ENCODE measurements at places on chromosomes 12 and 14. TPM values are rescaled to one million over a fixed set of nuclear protein-coding genes. Genes with fewer than 3 reads are reported as not detected.

Gene ADAM21
- polyA plus RNA-seq, result 0.16 TPM

Gene RHEBL1
- 1.6 TPM for polyA plus RNA-seq

Gene USP30
- 25.9 TPM for polyA plus RNA-seq

Gene NDUFB1
- 194 TPM for polyA plus RNA-seq

Gene APOLD1
- 9.3 TPM for polyA plus RNA-seq

DNA sequence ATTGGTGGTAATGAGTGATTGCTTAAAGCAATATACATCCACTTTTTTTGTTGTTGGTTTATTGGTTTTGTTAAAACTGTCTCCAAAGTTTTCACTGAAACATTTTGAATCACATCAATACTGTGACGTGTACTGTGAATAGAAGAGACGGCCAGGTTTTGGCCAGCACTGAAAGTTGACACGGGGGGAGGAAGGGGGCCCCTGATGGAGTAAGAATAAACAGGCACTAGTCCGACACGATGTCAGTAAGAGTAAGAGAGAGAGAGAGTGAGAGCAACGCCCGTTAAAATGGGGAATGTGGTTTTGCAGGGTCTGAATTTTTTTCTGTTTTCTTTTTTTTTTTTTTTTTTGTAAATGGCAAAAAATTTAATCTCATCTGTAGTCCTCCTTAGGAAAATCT, 14.7 kb downstream of the PEBP1 start:
- no peak for DNase-seq

DNA sequence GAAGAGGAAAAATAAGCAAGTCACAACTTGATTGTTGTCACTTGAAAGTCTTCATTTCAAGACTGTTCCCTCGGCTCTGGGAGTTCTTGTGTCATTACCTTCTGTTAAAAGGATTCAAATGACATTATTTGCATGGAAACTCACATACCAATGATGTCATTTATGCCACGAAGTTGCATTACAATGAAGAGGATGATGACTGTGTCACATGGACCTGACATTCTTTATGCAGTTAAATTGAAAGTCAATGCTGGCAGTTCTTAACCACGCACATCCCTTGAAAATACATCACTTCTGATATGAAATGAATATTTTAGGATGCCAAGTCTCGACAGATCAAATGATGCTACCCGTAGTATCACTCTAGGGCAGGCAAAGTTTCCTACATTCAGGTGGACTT, 1069.5 kb downstream of the VRK1 start:
- DNase-seq, result no peak

DNA sequence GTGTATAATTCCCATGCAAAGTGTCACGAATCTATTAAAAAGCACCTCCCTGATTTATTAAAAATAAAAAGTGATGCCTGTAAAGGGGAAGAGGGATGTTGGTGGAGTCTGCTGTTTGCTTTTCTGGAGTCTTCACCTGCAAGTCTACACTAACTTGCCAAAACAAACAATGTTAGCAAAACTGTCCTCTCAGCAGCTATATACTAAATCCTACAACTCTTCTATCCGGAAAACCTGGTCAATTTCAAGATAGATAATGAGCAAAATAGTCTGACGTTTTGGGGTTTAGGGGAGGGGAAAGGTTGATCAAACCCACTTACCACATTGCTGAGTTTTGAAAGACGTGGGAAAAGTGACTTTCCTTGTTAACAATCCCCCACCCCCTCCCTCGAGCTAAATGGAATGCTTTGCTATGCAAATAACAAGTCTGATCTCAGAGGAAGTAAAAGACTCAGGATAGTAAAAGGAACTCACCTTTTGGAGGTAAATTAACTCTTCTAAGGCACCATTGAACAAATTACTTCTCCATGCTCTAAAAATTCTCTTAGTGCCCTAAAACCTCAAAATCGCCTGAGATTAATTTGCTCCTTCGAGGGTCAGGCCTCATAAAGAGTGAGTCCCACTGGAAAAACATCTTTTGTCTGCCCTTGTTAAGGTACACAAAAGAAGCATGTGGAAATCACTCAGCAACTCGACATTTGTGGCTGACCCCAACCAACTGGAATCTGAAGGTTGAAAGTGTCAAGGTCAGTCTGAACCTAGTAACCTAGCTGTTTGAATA, 13.5 kb downstream of the BMP4 start:
- DNase-seq, result no peak

- no peak for DNase-seq
Measured at GRCh38 chr14:99578541-99579101, 25.4 kb downstream of the CCDC85C start.

DNA sequence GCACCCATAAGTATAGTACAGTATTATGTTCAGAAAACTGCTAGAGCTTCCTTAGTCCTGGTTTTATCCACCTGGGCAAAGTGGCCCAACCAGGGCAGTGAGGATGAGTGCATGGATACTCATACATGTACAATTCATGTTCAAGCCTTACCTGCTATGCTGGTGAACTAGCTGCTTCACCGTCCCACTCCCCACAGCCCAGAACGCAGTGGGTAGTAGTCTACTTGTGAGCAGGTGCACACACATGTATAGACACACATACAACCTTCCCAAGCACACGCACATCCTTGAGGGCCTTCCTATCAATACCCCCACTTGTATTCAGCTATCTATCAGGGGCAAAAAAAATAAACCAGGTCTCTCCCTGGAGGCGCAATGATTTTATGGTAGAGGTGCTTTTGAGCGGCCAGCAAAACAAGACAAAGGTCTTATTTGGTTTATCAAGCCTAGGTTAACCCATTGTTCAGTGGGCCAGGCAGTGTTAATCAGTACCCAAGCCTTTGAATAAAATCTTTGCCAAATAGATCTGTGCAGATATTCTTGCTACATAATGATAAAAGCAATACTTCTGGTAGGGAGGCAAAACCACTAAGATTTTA, 69.8 kb downstream of the ZFP36L1 start:
- DNase-seq, result no peak

GRCh38 chr14:60771117-60771516, 36.6 kb downstream of the MNAT1 start:
- DNase-seq, result no peak

DNA sequence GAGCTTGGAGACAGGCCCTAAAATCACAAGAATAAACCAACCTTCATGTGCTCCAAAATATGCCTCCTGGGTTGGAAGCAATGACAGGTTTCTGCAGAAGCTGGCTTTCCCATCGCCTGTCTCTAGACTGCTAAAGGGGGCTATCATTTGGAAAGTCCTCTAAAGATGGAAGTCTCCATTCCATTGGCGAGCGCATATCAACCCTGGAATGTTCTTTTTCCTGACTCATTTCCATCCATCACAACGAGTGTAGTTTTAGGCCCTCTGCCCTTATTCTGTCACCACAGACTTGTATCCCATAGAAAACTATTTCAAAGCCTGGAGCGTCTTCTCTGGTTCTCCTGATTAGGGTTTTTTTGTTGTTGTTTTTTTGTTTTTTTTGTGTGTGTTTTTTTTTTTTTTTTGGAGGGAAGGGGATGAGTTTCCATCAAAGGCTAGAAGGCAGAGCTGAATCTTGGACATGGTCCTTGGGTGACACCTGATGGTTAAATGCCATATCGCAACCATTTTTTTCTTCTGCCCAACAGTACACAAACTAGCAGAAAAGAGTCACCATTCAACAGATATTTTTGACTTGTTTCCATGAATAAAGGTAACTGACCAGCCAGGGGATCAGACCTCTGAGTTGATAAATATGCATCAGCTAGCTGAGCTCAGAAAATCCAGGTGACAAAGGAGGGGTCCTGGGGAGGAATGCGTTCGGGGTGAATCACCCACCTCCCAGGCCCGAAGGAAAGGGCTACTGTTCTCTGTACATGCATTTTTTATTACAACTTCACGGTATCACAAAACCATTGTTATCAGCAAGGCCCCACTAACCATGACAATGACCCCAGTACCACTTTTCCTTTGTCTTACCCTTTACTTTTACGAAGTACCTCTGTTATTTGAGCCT, 40.5 kb downstream of the KCNA5 start:
- DNase-seq, result peak; percentile 65

DNA sequence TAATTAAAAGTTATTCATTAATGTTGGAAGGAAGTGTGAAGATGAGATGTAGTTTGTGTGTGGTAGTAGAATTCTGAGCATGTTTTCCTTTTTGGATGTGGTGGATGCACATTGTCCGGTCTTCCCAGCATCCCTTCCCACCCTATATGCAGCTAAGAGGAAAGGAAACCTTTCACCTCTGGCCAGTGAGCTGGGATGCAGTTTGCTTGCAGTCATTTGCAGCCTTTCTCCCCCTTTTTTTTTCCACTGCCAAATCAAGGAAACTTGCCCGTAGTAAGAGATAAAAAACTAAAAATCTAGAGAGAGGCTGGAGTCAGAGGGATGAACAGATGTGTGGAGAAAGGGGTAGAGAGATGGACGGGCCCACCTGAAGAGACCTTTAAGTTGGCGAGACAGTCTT, 72.5 kb upstream of the SLC38A2 start:
- no peak for DNase-seq

- DNase-seq, result peak; percentile 86
Measured at GRCh38 chr12:55926738-55927587, 731 bp downstream of the PYM1 start.

GRCh38 chr14:101103321-101103901, 199.9 kb upstream of the RTL1 start:
- no peak for DNase-seq

DNA sequence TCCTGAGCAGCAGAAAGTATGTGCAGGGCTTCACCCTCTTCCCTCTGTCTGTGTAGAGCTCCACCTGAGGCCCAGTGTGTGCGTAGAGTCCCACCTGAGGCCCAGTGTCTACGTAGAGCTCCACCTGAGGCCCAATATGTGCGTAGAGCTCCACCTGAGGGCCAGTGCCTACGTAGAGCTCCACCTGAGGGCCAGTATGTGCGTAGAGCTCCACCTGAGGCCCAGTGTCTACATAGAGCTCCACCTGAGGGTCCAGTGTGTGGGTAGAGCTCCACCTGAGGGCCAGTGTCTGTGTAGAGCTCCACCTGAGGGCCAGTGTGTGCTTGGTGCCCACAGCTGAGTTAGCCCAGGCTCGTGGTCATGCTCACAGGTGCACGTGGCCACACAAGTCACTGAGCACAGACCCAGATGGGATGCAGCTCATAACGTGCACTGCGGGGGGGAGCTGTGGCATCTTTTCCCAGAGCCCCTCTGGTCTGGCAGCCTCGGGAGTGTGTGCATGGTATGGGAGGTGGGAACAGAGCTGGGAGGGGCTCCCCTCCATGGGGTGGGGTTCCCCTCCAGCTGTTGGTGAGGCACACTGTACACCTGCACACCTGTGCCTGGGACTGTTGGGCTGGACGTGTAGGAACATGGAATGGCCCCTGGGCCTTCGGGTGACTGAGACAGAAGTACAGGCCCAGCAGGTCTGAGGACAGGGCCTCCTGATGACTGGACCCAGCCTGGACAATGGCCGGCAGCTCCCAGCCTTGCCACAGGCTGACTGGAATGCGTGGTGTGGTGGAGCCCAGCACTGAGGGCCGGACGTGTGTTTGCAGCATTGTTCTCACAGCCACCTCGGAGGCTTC, 20.1 kb downstream of the PACS2 start:
- no peak for DNase-seq

GRCh38 chr12:50224026-50224692, 57.0 kb upstream of the CERS5 start:
- DNase-seq, result no peak

DNA sequence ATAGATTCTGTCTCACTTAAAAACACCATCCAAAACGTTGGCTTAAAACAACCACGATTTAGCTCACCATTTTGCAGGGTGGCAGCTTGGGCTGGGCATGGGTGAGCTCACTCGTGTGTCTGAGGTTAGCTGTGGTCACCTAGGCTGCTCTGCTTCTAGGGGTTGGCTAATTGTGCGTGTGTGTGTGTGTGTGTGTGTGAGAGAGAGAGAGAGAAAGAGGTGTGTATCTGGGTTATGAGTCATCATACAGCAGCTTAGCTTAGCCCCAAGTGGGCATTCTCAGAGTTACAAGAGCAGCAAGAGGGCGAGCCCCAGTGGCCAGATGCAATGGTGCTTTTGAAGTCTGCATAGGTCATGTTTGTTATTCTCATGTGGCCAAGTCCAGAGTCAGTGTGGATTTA, 6.0 kb downstream of the FBXW8 start:
- DNase-seq, result no peak

DNA sequence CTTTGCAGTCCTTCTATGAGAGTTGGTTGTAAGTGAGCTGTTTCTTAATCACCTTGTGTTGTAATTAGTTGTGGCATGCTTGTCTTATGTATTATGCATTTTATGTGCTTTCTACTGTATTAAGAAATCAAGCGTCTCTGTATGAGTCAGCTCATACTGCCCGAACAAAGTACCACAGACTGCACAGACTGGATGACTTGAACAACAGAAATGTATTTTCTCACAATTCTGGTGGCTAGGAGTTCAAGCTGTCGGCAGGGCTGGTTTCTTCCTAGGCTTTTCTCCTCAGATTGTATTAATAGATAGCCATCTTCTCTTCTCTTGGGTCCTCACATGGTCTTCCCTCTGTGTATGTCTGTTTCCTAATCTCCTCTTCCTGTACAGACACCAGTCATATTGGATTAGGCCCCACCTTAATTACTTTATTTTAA, 77.7 kb downstream of the FLRT2 start:
- no peak for DNase-seq

DNA sequence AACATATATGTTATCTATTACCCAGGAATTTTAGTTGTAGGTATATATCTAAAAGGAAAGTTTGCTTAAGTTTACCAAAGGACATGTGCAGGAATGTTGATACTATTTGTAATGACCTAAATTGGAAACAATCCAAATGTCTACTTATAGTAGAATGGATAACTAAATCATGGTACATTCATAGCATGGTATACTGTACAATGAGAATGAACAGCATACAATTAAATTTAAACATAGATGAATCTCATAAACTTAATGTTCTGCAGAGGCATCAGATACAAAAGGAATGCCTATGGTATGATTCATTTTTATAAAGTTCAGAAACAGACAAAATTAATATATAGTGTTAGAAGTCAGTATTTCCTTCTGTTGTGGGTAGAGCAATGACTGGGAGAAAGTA, 135.4 kb downstream of the GPHN start:
- no peak for DNase-seq

- no peak for DNase-seq
Measured at GRCh38 chr12:1540690-1541089, 53.7 kb downstream of the FBXL14 start.

GRCh38 chr12:57250956-57251355, at the start of gene STAC3:
TSS of gene STAC3 (minus strand) at chr12:57251187. CDS start at chr12:57249636, 1,551 bp downstream.
- no peak for DNase-seq

- no peak for DNase-seq
Measured at GRCh38 chr12:105696-106095, 39.1 kb downstream of the IQSEC3 start.

- DNase-seq, result no peak
Measured at GRCh38 chr12:78183824-78184223, 353.1 kb downstream of the NAV3 start.

DNA sequence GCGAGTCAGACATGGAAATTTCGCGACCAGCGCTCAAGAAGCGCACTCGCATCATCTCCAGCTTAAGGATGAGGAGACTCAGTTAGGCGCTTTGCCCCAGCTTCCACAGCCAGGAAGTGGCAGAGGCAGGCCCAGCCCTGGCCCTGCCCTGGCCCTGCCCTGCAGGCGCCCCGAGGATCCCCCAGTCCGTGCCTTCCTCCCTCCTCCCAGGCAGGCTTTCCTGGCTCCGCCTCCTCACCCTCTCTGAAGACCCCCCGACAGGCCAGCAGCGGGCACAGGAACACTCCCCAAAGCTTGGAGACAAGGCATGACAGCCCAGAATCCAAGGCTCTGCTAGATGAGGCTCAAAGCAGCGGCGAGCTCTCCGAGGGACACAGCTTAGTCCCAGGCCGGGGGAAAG, 25.1 kb downstream of the UBR7 start:
- no peak for DNase-seq
